ENCODE measurements at places on chromosomes 11 and 22.
A peak's percentile ranks its signal among the peaks of the same experiment; 100 is the strongest.

- peak; percentile 27 for DNase-seq
Observed at GRCh38 chr22:20422271-20423007, 15.2 kb downstream of the SCARF2 start.

DNA sequence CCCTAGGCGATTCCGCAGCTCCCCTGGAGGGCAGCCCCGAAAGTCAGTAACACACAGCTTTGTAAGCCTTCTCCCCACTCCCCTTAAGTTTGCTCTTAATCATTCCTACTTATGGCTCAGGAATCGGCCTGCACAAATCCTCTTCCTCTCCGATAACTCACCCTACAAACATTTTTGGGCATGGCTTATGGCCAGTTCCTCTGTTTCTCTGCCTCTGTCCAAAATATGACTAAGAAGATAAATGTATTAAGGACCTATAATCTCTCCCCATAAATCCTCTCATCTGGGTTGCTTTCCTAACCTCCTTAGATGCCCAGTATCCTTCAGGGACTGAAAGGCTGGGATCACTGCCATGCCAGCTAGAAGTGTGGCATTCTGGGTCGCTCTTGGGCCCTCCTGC lies 41.0 kb downstream of the PAMR1 start:
- DNase-seq: no peak

DNA sequence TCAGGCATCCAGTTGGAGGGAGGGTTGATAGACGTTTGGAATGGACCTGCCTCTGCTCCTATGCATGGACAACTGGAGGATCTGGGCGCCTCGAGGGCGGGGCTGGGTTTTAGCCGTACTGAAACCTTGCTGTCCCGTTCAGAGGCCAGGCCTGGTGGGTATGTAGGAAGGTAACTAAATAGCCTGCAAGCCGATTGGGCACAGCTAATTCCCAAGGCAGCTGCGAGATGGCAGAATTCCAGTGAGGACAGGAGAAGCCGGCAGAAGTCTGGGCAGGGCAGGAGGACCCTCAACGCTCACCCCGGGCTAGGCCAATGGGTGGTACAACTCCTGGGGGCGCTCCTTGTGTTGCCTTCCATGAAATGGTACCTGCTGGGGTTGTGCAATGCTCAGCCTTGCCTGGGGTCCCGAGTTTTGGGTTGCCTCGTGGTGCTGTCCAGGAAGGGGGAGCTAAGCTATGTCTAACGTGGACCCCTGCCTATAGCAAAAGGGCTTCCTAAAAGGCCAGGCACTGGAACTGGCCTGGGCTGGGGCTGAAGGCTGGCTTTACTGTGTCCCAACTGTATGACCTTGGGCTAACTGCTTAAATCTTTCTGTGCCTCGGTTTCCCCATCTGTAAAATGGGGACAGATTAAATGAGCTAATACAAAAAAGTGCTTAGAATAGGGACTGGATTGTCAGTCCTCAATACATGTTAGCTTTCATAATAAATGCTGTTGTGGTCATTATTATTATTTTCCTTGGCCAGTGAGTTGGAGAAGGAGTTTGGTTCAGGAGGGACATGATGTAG lies 30.1 kb upstream of the CD82 start:
- no peak for DNase-seq

DNA sequence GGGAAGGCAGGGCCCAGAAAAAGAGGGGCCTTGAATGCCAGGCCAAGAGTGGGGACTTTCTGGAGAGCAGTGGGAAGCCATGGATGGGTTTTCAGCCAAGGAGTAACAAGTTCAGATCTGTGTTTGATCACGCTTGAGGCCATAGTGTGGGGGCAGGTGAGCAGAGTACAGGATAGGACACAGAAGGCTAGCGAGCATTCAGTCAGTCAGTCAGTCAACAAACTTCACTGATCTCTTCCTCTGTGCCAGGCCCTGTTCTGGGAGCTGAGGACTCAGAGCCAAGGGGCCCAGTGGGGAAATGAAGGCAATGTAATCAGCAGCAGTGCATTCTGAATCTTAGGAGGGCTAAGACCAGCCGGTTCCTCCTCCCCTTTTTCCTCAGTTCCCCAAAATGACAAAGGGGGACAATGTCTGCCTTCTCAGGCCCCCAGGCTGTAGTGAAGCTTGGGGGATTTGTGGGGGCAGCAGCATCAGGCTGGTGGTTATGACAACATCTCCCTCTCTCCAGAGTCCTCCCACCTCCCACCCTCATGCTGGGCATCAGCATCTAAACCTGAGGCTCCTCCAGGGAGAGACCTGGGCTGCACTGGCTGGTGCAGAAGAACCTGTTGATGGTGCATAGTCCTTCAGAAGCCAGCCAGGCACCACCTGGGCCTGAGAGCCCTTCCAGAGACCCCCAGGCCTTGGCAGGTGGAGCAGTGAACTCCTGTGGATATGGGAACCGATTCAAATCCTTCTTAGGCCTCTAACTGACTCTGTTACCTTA lies 42.9 kb upstream of the TPBGL start:
- DNase-seq: no peak

GRCh38 chr11:104618954-104619353 lies 279.3 kb downstream of the CASP12 start:
- no peak for DNase-seq

DNA sequence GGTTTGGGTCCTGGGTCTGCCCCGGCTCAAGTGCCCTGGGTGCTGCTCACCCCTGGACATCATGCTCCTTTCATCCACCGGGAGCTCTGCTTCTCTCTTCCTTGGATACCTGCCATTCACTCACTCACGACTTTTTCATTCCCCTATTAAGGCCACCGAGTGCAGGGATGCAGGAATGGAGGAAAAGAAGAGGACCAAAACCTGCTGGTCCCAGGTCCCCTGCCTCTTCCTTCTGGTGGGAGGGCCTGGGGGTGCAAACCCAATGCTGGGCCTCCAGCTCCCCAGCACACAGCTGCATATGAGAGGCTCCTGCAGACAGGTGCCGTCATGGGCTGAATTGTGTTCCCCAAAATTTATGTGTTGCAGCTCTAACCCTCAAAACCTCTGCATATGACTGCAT lies 36.8 kb upstream of the MYEOV start:
- no peak for DNase-seq

GRCh38 chr22:47102648-47103047 lies 340.2 kb downstream of the TBC1D22A start:
- no peak for DNase-seq

DNA sequence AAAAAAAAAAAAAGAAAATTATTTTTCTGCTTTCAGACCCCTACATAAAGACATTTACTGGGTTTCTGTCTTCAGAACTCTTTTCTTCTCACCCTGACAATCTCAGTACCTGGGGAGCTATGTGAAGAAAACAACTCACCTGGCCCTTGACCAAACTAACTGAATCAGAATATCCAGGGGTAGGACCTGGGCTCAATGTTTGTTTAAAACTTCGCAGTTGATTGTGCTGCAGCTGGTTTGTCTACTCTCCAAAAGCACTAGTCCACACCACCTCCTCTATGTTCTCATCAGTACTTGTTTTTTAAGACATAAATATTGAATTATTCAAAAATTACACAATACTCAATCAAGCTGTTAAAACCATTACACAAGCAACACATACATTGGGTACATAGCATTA lies 34.8 kb downstream of the EIF3F start:
- DNase-seq: no peak

- DNase-seq: no peak
Observed at GRCh38 chr11:13098063-13098462, 88.9 kb downstream of the RASSF10 start.

GRCh38 chr11:20261526-20261925 lies 101.3 kb upstream of the DBX1 start:
- DNase-seq: no peak

DNA sequence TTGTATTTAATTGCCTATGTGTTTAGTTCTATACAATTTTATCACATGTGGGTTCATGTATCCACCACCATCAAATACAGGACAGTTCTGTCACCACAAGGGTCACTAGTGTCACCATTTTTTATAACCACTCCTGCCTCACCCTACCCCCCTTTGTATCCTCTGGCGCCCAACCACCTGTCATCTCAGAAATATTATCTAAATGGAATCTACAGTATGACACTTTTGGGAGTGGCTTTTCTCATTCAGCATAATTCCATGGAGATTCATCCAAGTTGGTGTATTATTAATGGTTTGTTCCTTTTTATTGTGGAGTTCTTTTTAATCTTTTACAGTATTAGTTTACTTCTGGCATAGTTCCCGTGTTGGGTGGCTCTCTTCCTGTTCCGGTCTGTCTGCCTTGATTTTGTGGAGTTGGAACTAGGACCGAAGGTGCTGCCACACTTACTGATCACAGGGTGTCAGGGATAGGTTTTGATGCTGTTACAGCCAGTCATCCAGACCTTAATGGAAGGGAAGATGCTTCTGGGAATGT lies 58.5 kb downstream of the TNRC6B start:
- no peak for DNase-seq

DNA sequence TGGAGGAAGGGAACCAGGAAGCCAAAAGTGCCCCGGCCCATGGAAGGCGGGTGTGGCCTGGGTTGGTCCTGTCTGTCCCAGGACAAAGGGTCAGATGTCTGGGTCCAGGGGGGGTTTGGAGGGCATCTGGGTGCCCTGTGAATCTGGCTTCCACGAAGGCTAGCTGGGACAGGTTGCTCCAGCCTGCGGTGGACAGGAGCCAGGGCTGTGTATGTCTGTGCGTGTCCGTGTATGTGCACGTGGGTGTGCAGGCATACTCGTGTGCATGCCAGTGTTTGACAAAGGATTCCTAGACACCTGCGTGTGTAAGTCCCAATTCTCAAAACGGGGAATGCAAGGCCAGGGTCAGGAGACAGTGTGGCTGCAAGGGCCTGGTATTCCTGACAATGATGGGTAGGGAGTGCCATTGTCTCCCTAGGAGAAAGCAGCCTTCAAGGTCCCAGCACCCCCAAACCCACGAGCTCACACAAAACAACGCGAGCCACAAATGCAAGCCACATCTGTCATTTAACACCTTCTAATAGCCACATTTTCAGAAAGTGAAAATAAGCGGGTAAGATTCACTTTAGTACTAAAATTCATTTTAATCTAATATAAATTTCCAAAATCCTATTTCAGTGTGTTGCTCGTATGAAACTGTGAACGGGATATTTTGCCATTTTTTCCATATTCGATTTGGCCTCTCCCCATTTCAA lies 78.4 kb upstream of the WNT7B start:
- no peak for DNase-seq

DNA sequence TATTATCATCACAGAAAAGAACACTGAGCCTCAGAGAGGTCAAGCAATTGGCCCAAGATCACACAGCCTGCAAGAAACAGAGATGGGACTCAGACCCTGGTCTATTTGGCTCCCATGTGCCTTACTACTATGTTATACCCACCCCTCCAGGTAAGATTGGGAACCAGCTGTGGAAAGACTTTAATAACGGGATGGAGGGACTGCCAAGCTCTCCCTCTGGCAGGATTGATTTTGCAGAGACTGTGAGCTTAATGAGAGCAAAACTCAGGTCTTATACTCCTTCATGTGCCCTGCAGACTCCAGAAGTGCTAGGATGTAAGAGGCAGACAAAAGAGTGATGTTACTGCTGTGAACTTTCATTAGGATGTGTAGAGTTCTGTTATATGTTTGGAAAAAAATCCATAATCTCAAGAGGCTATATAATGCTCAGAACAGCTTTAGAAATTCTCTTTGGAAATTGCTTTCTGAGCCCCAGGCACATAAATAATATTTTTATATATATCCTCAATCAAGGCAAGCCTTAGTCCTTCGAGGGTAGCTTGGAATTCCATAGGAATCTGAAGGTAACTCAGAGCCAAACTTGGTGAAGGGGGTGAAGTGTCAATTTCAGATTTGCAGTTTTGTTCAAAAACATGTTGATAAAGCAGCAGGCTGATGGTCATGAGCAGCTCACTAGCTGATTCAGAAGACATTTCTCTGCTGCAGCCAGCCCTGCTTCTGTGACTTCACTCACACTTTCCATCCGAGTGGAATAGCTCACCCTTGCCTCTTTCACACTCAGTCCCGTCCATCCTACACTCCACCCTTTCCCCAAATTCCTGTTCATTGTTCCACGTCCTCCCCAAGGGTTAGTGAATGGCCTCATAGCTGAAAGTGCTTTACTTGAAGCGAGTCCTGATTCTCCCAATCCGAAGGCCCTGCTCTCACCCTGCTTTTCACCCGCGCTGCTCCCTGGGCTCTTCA lies 188.8 kb downstream of the SNX19 start:
- no peak for DNase-seq

- no peak for DNase-seq
Observed at GRCh38 chr22:41683616-41684015, 5.1 kb downstream of the SNU13 start.

GRCh38 chr11:68666849-68667248 lies 17.5 kb upstream of the GAL start:
- DNase-seq: no peak

DNA sequence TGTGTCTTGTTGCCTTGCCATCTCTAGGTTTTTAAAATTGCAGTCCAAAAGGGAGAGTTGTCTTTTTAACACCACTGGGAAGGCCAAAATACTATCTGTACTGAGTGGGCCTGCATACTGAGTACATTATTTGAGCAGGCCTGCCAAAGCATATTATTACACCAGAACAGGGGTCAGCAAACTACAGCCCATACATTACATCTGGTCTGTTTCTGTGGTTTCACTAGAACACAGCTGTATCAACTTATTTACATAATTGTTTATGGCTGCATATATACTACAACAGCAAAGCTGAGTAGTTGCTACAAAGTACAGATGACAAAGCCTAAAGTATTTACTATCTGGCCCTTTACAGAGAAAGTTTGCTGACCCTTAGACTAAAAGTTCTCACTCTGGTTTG lies 74.0 kb downstream of the USP35 start:
- no peak for DNase-seq

- no peak for DNase-seq
Observed at GRCh38 chr11:103537904-103538502, 428.8 kb downstream of the DYNC2H1 start.

DNA sequence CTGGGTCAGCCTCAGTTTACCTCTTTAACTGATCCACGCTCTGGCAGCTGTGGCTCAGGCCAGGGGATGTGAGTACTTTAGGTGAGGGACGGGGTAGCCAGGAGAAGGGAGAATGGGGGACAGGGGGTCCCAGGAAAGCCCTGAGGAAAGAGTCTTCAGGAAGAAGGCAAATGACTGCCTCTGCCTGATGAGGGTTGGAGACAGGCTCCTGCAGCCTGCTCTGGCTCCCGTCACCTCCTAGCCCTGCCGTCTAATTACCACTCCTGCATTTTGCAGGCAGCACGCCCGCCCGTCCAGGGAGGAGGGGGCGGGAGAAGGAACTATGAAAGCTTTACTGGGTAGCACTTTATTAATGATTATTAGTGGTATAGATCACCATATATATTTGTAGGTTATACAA lies 116.6 kb downstream of the CEP164 start:
- no peak for DNase-seq

- DNase-seq: no peak
Observed at GRCh38 chr11:118054712-118055640, 21.9 kb upstream of the TMPRSS4 start.

GRCh38 chr11:68989936-68990606 lies 9.3 kb upstream of the MRGPRD start:
- no peak for DNase-seq

- DNase-seq: peak; percentile 64
Observed at GRCh38 chr11:128627666-128628324, 40.4 kb upstream of the ETS1 start.

GRCh38 chr22:36757668-36758211 lies 18.2 kb downstream of the IFT27 start:
- DNase-seq: peak; percentile 83

GRCh38 chr11:831118-831864 lies 1.5 kb upstream of the CD151 start:
- DNase-seq: no peak

GRCh38 chr11:116309446-116309845 lies 463.3 kb downstream of the BUD13 start:
- DNase-seq: no peak

- no peak for DNase-seq
Observed at GRCh38 chr11:77879218-77879617, 58.3 kb downstream of the AAMDC start.

GRCh38 chr11:17443926-17444690 lies 32.5 kb downstream of the ABCC8 start:
- no peak for DNase-seq
